ENCODE measurements at places on chromosomes 3 and 15.

DNA sequence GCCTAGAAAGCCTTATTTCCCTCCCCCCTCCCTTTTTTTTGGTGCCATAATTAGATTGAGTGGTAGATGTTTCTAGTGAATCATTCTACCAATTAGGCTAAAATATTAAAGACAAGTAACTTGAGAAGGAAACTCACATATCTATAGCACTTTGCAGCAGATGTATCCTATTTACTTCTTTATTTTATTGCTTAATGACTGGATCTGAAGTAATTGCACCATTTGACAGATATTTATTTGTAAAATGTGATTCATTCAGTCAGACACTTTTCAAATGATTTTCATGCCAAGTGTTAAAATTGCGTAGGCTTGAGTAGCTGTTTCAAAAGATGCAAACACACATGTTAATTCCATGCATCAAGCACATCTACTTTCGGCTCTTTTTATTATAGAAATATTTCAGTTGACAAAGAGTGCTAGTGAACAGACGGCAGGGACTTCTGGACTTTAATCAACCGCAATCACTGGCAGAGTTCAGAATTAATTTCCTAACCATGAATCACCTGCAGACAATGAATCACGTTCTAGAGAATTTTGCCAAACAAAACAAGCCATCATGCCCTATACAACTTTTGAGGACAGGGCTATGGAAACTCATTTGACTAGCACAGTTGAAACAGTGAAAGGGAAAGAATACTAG is 636.8 kb downstream of the MECOM start:
- DNase-seq: peak; percentile 42

- no peak for DNase-seq
Observed at GRCh38 chr3:120767106-120767505, 24.6 kb downstream of the GTF2E1 start.

DNA sequence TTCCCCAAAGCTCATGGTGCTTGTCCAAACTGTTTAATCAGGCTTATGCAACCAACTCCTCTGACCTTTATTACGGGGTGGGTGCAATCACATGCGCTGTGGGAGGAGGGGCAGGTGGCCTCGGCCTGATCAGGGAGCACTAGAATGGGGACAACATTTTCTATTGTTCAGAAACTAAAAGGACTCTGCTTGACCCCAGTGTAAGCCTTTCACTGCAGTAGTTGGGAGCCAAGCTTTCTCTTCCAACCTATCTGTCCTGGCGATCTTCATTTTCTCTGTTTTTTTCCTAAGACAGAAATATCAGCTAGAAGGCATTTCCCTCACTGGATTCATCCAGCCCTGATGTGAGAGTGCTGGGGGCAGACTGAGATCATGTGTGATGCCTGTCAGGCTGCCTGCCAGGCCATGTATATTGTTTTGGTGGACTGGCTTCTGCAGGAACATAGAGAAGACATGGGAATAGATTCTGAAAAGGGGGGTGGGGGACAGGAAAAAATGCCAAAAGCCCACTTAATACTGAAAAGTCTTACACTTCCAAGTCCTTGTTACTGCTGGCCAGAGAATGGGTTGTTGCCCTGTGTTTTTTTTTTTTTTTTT is 627.0 kb upstream of the TBL1XR1 start:
- peak; percentile 54 for DNase-seq

DNA sequence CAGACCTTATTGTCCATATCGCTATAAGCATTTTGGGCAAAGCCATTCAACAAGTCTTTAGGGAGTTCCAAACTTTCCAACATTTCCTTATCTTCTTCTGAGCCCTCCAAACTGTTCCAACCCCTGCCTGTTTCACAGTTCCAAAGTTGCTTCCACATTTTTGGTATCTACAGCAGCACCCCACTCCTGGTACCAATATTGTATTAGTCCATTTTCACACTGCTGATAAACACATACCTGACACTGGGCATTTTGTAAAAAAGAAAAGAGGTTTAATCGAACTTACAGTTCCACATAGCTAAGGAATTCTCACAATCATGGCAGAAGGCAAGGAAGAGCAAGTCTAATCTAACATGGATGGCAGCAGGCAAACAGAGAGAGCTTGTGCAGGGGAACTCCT is 834.1 kb upstream of the GBE1 start:
- no peak for DNase-seq

- peak; percentile 28 for DNase-seq
Observed at GRCh38 chr3:105368566-105369499, 2.1 kb downstream of the ALCAM start.

DNA sequence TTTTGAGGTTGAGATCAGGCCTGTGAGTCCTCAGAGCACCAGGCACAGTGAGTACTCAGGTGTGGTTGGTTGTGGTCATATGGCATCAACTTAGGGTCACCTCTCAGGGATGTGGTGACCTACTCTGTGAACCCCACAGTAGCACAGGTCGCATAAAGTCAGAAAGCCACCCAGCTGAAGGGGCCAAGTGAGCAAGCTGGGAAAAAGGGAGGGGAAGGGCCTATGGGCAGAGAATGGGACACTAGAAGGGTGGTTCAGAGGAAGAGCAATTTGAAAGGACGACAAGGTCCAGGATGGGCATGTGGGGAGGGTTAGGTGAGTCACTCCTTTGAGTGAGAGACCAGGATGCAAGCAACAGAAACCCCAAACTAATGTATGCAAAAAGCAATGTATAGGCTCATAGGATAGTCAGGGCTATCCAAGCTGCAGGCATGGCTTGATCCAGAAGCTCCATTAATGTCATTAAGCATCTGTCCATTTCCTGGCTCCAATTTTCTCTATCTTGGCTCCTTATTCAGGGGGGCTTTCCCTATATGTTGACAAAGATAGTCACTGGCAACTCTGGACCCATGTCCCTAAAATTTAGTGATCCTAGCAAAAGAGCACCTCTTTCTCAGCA is 33.5 kb downstream of the HMCES start:
- DNase-seq: no peak

GRCh38 chr3:14445773-14446172 is 43.4 kb downstream of the SLC6A6 start:
- no peak for DNase-seq

- DNase-seq: no peak
Observed at GRCh38 chr15:83567318-83567717, 86.6 kb upstream of the ADAMTSL3 start.

- peak; percentile 92 for DNase-seq
Observed at GRCh38 chr3:129160891-129161859, at the start of gene ISY1. Gene ISY1 (minus strand): TSS chr3:129161063. CDS start chr3:129160975, 88 bp downstream.

DNA sequence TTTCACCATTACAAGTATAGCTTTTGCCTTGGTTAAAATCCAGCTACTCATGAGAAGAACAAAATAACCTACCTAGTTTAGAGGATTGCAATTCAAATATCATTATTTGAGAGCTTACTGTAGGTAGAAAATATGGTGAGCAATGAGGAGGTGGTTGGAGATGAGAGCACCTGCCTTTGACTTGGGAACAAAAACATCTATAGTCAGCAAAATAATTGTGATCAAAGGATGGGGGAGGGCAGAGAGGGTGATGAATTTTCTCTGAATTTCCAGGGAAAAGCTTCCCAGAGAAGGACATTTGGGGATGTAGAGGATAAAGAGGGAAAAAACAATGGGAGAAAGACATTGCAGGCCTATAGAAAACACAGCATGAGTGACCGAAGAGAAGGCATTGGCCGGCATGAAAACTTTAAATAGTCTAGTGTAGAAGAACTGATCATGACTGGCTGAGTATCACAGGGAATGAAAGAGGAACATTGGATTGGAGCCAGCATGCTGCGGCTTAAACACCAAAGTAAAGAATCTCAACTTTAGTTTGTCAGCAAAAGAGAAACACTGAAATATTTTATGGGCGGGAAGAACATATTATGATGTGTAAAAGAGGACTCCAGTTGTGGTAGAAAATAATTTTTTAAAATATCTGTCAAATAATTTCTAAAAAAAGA is 581.3 kb downstream of the UNC13C start:
- no peak for DNase-seq

DNA sequence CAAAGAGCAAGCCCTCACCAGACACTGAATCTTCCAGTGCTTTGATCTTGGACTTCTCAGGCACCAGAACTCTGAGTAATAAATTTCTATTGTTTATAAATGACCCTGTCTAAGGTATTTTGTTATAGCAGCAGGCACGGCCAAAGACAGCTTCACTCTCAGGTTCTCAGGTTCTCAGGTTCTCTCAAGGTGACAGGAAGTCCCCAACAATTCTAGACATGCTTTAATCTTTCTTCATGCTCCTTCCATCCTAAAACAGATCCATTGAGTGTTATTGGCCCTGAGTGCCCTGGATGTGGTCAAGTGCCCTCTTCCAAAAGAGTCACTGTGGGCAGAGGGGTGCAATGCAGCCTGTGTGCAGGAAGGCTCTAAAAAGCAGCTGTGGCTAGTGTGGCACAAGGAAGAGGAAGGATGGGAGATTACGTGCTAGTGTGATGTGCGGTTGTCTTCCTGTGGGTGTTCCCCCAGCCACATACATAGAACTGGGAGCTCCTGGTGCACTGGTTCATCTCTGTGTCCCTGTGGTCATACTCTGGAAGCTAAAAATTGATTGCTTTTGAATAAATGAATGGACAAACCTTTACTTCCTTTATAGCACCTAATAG is 11.0 kb upstream of the RAB7A start:
- DNase-seq: no peak

DNA sequence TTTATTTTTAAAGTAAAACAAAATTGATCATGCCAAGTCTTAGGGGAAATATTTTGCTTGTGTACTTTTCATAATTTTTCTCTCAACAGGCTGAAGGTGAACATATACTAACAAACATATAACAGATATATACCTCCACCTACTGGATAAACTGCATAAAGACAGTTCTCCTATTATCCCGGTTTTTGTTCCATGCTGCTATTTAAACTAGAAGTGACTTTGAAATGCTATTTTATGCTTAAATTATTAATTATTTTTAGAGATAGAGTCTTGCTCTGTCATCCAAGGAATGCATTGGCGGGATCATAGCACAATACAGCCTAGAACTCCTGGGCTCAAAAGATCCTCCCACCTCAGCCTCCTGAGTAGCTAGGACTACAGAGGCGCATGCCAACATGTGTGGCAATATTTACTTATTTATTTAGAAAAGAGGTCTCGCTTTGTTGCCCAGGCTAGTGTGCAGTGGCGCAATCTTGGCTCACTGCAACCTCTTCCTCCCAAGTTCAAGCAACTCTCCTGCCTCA is 49.8 kb downstream of the ST3GAL6 start:
- DNase-seq: peak; percentile 3

GRCh38 chr15:56683908-56684307 is 49.4 kb downstream of the ZNF280D start:
- no peak for DNase-seq

GRCh38 chr15:65307978-65308377 is 3.5 kb downstream of the RNU5B-1 start:
- DNase-seq: no peak

DNA sequence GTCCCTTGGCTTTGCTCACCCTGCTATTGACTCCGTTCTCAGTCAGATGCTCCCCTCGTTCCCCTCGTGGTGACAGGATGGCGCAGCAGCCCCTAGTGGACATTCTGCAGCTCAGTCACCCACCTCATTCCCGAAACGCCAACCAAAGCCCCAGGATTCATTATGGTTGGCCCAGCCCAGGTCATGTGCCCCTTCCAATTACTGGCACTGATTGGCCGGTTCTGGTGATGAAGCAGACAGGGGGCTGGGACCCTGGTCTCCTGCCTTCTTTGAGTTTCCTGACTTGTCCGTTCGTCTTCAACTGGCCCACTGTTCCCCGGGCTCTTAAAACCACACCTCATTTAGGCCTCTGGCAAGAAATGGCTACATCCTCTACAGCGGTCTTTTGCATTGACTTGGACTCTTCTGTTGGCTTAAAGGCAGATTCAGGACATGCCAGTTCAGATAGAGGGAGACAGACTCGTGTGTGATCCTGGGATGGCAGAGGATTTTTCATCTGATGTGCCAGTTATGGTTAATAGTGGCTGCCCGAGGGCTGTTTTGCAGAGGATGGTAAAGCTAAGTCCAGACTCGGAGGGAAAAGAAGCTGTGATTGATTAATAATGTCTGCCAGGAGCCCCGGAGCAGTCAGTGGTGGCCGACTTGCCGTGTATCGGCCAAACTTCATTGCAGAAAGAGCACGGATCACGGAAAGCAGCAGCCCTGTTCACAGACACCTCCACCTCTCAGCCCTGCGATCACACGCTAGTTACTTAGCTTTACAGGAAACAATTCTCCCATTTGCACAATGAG is 37.8 kb downstream of the LSM3 start:
- no peak for DNase-seq

DNA sequence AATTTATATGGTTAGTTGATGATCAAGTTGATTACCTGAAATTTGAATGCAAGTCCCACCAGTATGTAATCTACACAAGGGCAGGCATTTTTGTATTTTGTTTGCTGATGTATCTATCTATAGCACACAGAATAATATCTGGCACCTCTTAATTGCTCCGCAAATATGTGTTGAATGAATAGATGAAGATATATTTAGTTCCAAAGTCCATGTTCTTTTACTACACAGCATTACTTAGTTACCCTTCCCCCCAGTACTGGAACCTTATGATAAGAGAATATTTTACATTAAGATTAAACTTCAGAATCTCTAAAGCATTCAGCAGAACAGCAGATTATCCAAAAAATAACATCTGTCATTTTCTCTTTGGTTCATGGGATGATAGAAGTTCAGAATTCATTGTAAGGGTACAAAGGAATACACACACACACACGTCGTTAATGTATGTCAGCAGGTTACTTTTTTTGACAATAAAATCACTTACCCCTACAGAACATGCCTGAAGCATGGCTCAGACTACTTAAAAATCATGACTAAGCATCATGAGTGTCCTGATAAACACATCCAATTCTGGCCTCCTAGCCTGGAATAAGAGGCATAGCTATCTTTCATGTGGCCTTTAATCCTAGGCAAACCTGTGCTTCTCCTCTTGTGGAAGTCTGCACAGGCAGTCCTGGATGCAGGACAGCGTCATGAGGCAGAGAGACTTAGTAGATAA is 148.9 kb upstream of the TBC1D5 start:
- DNase-seq: no peak

DNA sequence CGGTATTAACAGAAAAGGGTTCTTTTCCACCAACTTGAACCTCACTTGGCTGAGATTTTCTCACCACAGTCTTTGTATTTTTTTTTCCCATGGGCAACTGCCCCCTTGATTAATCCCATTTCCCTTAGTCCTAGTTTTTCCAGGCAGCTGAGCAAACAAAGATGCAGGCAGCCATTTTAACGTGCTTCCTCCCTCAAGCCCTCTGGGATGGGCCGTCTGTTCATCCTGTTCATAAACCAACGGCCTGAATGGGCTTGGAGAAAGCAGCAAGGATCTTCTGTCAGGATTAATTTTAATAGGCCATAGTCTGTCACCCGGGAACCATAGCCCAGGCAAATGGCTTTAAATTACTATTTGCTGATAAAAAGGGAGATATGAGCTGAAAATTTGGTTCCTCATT is 10.4 kb upstream of the POLR2M start:
- peak; percentile 11 for DNase-seq

- DNase-seq: no peak
Observed at GRCh38 chr15:94478763-94479162, 247.4 kb downstream of the MCTP2 start.

- DNase-seq: no peak
Observed at GRCh38 chr3:61772456-61772855, 211.1 kb downstream of the PTPRG start.

DNA sequence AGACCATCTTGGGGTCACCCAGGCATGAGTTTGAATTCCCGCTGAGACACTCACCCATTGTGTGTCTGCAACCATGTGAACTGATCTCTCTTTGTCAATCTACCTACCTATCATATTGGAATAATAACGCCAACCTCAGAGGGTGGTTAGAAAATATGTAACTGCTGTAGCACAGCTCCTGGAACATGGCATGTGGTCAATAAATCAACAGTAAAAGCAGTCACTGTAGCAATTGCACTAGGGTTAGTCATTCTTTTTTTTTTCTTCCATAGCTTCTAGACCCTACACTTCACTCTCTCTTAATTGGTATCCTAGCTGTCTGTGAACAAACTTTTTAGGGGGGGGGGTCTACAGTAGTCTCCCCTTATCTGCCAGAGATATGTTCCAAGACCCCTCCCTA is 64.2 kb upstream of the SLCO2A1 start:
- no peak for DNase-seq

Data from NCI-H774 (cell line).